SJSA1 (cell line): ENCODE measurements at places on chromosomes 3 and 15. TPM values are rescaled to one million over a fixed set of nuclear protein-coding genes. Genes with fewer than 3 reads are reported as not detected.

Gene OR5K2
- not detected in 2 replicates for total RNA-seq

Gene CLEC3B
- total RNA-seq = 4.4 and 11.6 TPM in 2 replicates

Gene TMEM39A
- total RNA-seq = 48.4 and 74.1 TPM in 2 replicates

Gene GOLGA8J
- total RNA-seq = not detected in 2 replicates

Gene CASR
- not detected in 2 replicates for total RNA-seq

Gene MYRIP
- 0.06 and 0.11 TPM in 2 replicates for total RNA-seq

- DNase-seq = no peak
- H3K27me3 ChIP-seq = no peaks in the 10 kb centered on the region
- H3K4me1 ChIP-seq = peaks cover 22% of the 10 kb centered on the region
- H3K36me3 ChIP-seq = no peaks in the 10 kb centered on the region
- no peak overlapping the region for H3K4me3 ChIP-seq
- H3K27ac ChIP-seq = no peak overlapping the region
Measured at GRCh38 chr15:71678191-71678590, 132.2 kb upstream of the NR2E3 start.

GRCh38 chr3:129942296-129942695 lies 32.2 kb upstream of the TRH start:
- 0 out of 2 replicates have a peak, but pooled peaks cover 3% of the 10 kb centered on the region for H3K27me3 ChIP-seq
- H3K36me3 ChIP-seq = no peaks in the 10 kb centered on the region
- DNase-seq = peak; percentile 61
- H3K4me3 ChIP-seq = no peak overlapping the region
- no peaks in the 10 kb centered on the region for H3K4me1 ChIP-seq

DNA sequence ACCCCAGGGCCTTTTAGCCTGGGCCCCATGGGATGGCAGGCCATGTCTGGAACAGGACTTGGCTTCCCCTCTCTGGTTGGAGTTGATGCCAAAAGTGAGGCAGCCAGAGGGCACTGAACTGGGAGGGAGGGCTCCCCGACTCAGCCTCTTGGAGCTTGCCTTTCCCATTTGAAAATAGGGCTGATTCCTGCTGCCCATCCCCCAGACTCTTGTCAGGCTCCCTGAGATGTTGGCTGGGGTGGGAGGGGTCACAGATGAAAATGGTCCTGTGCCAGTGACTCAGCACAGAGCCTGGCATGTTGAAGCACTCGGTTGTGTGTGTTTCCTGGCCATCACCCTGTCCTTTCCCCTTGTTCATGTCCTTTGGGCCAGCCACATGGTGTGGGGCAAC lies 6.6 kb downstream of the PPCDC start:
- H3K27me3 ChIP-seq = no peaks in the 10 kb centered on the region
- peaks cover 26% of the 10 kb centered on the region for H3K4me1 ChIP-seq
- no peak overlapping the region for H3K4me3 ChIP-seq
- DNase-seq = no peak
- peak overlapping the region; percentile 48 for H3K27ac ChIP-seq

- H3K4me3 ChIP-seq = no peak overlapping the region
- H3K36me3 ChIP-seq = no peaks in the 10 kb centered on the region
- H3K4me1 ChIP-seq = no peaks in the 10 kb centered on the region
- no peak overlapping the region for H3K27ac ChIP-seq
- no peak for DNase-seq
- H3K27me3 ChIP-seq = no peaks in the 10 kb centered on the region
Measured at GRCh38 chr3:74535281-74535680, 79.2 kb downstream of the CNTN3 start.

GRCh38 chr3:138974462-138974861 lies 27.4 kb downstream of the FOXL2NB start:
- no peaks in the 10 kb centered on the region for H3K27me3 ChIP-seq
- H3K27ac ChIP-seq = no peak overlapping the region
- no peaks in the 10 kb centered on the region for H3K4me1 ChIP-seq
- H3K4me3 ChIP-seq = no peak overlapping the region
- DNase-seq = no peak
- no peaks in the 10 kb centered on the region for H3K36me3 ChIP-seq

GRCh38 chr15:51775967-51776816 lies 24.8 kb downstream of the TMOD2 start:
- no peaks in the 10 kb centered on the region for H3K27me3 ChIP-seq
- no peak overlapping the region for H3K4me3 ChIP-seq
- DNase-seq = peak; percentile 32
- H3K36me3 ChIP-seq = no peaks in the 10 kb centered on the region
- no peak overlapping the region for H3K27ac ChIP-seq

GRCh38 chr3:54931182-54931581 lies 3.3 kb upstream of the LRTM1 start:
- H3K4me1 ChIP-seq = no peaks in the 10 kb centered on the region
- H3K27ac ChIP-seq = no peak overlapping the region
- DNase-seq = no peak
- no peaks in the 10 kb centered on the region for H3K36me3 ChIP-seq
- no peaks in the 10 kb centered on the region for H3K27me3 ChIP-seq
- no peak overlapping the region for H3K4me3 ChIP-seq

DNA sequence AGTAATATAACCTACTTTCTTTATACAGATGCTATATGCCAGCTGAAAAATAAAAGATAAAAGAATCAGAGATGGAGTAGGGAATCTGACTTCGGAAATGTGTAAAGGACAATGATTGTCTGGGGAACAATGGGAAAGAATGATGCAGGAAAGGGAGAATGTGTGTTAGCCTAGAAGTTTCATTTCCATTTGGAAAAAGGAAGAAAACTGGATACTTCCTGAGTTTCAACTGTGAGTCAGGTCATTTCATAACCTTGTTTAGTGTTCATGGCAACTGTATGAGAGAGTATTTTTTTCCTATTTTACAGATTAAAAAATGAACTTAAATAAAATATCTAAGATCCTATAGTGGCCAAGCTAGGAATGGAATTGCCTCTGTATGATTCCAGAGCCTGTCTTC lies 261.3 kb upstream of the NECTIN3 start:
- H3K27me3 ChIP-seq = no peaks in the 10 kb centered on the region
- DNase-seq = no peak
- H3K4me1 ChIP-seq = peaks cover 45% of the 10 kb centered on the region
- no peaks in the 10 kb centered on the region for H3K36me3 ChIP-seq
- peak overlapping the region; percentile 8; the same call in 1 of the 2 replicates for H3K27ac ChIP-seq

DNA sequence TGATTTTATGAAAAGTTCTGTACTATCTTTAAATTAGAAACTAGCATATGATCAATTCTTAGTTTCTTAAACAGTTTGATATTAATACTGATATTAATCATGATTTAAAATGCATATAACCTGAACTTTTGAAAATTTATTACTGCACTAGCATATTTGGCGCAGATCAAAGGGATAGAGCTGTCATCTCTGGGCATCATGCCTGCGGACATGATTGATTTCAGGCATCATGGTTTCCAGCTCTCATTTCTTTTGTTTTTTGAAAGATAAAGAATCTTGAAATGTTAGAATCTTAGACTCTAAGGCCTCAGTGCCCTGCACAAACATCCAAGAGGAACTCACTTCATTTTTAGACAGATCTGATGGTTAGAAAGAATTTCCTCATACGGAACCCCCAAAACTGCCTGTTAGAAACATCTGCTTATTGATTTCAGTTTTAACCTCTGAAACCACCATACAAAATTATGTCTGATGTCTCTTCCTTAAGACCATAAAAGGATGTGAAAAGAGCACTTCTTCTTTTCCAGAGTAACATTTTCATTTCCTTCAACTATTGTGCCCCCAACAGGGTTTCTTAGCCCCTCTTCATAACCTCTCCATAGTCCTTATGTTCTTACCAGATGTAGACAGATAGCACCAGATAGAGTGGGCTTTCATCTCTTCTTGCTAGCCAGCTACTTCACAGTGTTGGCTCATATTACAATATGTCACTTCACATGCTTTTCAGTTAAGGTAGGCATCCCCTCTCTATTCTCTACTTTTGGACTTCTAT lies 110.8 kb downstream of the BBX start:
- peaks cover 7% of the 10 kb centered on the region for H3K4me1 ChIP-seq
- no peaks in the 10 kb centered on the region for H3K27me3 ChIP-seq
- H3K36me3 ChIP-seq = no peaks in the 10 kb centered on the region
- H3K4me3 ChIP-seq = no peak overlapping the region
- DNase-seq = no peak
- H3K27ac ChIP-seq = no peak overlapping the region

GRCh38 chr3:109413049-109413448 lies 75.7 kb upstream of the DPPA4 start:
- DNase-seq = no peak
- no peaks in the 10 kb centered on the region for H3K36me3 ChIP-seq
- no peaks in the 10 kb centered on the region for H3K27me3 ChIP-seq
- no peak overlapping the region for H3K4me3 ChIP-seq
- no peak overlapping the region for H3K27ac ChIP-seq

- DNase-seq = no peak
- H3K4me3 ChIP-seq = no peak overlapping the region
- no peaks in the 10 kb centered on the region for H3K36me3 ChIP-seq
- no peak overlapping the region for H3K27ac ChIP-seq
- H3K27me3 ChIP-seq = no peaks in the 10 kb centered on the region
Measured at GRCh38 chr3:76025561-76025960, 240.2 kb upstream of the ZNF717 start.

GRCh38 chr3:15336057-15336456 lies 3.7 kb upstream of the SH3BP5 start:
- no peak for DNase-seq
- H3K27me3 ChIP-seq = no peaks in the 10 kb centered on the region
- no peak overlapping the region for H3K4me3 ChIP-seq
- no peak overlapping the region for H3K27ac ChIP-seq
- peaks cover 3% of the 10 kb centered on the region; the same call in 1 of the 2 replicates for H3K36me3 ChIP-seq
